ENCODE measurements at places on chromosomes 4 and X.
A peak's percentile ranks its signal among the peaks of the same experiment; 100 is the strongest.

- DNase-seq = no peak
Measured at GRCh38 chrX:6718766-6719165, 183.8 kb upstream of the VCX3A start.

- peak; percentile 7 for DNase-seq
Measured at GRCh38 chr4:110518889-110519490, 43.0 kb downstream of the ENPEP start.

DNA sequence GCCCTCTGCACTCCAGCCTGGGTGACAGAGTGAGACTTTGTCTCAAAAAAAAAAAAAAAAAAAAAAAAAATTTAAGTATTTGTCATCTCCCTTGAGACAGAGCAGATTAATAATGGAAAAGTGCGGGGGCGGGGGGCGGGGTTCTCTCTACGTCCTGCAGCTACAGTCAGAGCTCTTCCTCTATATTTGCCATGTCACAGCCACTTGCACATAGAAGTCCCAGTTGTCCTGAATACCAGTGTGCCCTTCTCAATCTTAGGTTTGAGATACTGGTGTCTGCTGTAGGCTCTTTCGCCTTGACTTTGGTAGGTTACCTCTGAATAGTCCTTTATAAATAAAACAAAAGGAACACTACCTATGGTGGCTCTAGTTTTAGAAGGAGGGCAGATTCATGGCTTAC lies 237.8 kb upstream of the PGRMC2 start:
- no peak for DNase-seq

DNA sequence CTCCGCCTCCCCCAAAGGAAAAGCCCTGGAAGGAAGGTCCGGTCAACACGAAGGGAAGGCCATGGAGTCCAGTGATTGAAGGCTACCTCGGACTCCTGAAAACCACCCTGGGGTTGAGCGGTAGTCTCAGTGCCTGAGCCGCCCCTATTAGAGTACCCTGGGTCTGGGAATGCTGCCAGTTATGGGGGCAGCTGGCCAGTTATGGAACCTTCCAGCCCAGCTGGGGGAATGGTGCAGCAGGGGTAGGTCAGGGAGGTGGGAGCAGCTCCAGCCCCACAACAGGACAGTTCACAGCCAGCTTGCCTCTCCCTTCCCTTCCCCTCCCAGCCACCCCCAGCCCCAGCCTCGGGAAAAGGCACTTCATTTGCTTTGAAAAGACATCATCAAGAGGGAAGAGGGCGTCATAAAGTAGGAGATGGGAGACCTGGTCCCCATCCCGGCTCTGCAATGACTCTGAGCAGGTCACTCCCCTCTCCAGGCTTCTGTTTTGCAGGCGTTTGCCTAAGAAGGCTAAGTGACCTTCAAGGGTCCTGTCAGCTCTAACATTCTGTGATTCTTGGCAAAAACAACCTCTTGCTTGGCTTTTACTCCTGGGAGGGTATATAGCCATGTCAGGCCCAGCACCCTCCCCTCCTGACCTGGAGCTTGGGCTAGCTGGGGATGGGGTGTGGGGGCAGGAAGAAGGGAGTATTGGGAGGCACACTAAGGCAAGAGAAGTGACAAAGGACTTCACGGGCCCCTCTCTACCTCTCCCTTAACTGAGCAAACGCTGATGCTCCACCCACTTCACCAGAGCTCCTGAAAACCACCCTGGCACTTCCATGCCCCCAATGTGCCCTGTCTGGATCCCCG lies 8.0 kb downstream of the APLN start:
- no peak for DNase-seq

DNA sequence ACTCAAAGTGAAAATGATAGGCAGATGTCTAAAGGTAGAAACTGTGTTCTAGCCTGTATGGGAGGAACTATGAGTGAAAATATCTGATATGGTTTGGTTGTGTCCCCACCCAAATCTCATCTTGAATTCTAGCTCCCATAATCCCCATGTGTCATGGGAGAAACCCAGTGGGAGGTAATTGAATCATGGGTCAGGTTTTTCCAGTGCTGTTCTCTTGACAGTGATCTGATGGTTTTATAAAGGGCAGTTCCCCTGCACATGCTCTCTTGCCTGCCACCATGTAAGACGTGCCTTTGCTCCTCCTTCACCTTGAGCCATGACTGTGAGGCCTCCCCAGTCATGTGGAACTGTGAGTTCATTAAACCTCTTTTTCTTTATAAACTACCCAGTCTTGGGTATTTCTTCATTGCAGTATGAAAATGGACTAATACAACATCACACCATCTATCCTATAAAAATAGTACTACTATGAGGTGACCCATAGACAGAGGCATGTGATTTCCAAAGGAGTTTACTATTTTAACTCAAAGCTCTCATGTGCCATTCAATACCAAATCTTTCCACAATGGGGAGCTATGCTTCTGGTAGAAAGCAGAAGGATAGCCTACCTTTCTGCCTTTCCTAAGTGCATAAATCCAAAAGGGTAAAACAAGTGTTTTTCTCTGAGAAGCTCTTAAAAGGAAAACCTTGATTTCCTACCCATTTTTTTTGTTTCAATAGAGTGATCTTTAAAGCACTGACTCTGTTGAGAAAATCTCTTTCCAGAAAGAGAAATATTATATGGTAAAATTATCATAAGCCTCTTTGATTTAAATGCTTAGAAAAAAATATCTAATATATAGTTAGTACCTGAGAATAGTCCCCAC lies 38.8 kb downstream of the SEC31A start:
- DNase-seq = no peak

DNA sequence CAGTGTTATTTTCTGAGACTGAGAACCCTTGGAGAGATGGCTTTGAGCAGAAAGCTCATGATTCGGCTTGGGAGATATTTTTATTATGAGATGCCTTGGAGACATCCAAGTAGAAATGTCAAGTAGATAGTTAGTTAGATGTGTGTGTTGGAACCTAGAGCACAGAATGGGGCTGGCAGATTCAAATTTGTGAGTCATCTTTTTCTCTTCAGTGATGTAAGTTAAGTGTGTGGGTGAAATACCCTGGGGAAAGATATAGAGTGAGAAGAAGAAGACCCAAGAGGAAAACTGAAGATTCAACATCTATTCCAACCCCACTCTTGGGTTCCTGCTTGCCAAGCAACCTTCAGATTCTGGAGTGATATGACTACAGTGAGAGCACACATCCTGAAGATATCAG lies 580.8 kb upstream of the AMOT start:
- no peak for DNase-seq

GRCh38 chrX:7059214-7059838 lies 88.2 kb upstream of the STS start:
- DNase-seq = no peak

- DNase-seq = no peak
Measured at GRCh38 chr4:102599455-102599854, 98.3 kb downstream of the NFKB1 start.

GRCh38 chr4:86890790-86891189 lies 1.4 kb downstream of the C4orf36 start:
- DNase-seq = no peak

GRCh38 chrX:38108364-38108763 lies 102.0 kb downstream of the SYTL5 start:
- DNase-seq = no peak

- no peak for DNase-seq
Measured at GRCh38 chrX:23736030-23736429, 7.0 kb downstream of the ACOT9 start.

DNA sequence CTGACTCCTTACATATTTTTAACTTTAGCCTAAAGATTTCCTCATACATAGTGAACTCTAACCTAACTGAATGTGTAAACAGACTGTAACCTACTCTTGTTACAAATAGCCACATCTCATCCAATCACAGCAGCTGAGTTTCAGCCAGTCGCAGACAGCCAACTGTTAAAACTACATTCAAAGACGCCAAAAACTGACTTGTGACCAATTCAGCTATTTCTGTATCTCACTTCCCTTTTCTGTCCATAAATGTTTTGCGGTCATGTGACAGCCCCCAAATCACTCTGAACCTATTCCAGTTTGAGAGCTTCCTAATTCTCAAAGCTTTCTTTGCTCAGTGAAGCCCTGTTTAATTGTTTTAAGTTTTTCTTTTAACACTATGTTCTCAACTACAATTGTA lies 2731.9 kb downstream of the ARAP2 start:
- DNase-seq = no peak

- no peak for DNase-seq
Measured at GRCh38 chr4:118005883-118006282, 28.4 kb upstream of the NDST3 start.

Measured in naive thymus-derived CD8-positive, alpha-beta T cell (primary cell).